Endothelial cell of umbilical vein (primary cell): ENCODE measurements at places on chromosomes 6 and 20. TPM values are rescaled to one million over a fixed set of nuclear protein-coding genes. Genes with fewer than 3 reads are reported as not detected.

- no peaks in the 10 kb centered on the region for H3K36me3 ChIP-seq
- no peak overlapping the region for H3K4me3 ChIP-seq
- no peaks in the 10 kb centered on the region for H3K4me1 ChIP-seq
- H3K27me3 ChIP-seq = no peaks in the 10 kb centered on the region
These were observed 42.2 kb downstream of the SLC13A3 start for GRCh38 chr20:46609043-46609442.

DNA sequence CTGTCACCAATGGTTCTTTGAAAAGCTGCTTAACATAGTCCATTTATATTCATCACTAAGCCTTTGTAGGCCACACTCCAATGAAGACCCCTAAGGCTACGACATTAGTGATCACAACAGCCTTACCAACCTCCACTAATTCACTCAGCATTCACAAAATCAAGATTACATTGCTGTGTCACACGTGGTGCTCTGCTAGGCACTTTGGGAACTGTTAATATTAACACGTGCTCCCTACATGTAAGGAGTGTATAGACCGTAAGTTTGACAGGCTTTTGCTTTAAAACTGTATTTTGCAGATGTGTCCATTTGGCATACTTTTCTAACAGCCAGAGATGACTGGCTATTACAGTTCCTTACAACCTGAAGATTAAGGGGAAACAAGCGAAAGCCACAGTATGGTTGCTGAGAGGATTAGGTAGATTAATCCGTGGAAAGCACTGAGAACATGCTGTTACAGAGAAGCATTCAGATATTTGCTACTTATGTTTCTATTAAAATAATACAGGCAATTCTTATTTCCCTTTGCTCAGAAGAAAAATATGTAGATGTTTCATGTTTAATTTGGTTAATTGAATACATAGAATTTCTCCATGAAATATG lies 69.7 kb downstream of the SAMD3 start:
- H3K4me1 ChIP-seq = no peaks in the 10 kb centered on the region
- H3K36me3 ChIP-seq = no peaks in the 10 kb centered on the region
- no peaks in the 10 kb centered on the region for H3K27me3 ChIP-seq
- H3K4me3 ChIP-seq = no peak overlapping the region
- H3K27ac ChIP-seq = no peak overlapping the region
- no peak for DNase-seq

DNA sequence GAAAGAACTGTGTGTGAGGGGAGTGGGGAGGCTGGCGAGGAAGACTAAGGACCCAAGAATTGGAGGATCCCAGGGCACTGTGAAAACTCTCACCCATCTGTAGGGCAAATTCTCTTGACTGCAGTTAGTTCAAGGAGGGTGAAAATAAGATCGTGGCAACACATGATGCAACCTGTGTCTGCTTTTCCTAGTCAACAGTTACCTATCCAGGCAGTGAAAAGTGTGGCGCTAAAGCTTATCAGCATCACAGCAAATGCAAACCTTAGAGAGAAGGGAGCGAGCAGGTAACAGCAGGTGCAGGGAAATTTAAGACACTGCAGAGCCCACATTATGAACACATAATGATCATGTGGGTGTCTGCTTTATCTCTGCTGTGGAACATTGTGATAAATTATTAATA lies 97.7 kb upstream of the SGK1 start:
- H3K4me1 ChIP-seq = peaks cover 16% of the 10 kb centered on the region
- no peak for DNase-seq
- no peaks in the 10 kb centered on the region for H3K27me3 ChIP-seq

DNA sequence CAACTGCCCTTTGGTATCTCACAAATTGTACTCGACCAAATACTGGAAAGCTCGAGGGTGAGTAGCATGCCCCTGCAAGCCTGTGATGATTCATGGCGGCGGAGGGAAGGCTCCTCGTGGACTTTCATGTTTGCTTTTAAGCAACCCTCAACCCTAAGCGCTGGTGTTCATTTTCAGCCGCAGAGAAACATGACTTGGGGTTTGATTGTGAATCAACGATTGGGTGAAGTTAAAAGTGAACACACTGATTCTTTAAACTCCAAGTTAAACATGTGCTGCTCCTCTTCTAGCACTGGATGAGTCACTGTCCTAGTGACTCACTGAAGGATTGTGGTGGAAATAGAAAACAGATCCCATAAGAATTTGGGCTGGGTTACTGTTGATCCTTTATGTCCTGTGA lies 8.3 kb downstream of the CD109 start:
- H3K4me3 ChIP-seq = no peak overlapping the region
- no peaks in the 10 kb centered on the region for H3K27me3 ChIP-seq
- H3K4me1 ChIP-seq = peaks cover 24% of the 10 kb centered on the region
- H3K27ac ChIP-seq = peak overlapping the region; percentile 15

DNA sequence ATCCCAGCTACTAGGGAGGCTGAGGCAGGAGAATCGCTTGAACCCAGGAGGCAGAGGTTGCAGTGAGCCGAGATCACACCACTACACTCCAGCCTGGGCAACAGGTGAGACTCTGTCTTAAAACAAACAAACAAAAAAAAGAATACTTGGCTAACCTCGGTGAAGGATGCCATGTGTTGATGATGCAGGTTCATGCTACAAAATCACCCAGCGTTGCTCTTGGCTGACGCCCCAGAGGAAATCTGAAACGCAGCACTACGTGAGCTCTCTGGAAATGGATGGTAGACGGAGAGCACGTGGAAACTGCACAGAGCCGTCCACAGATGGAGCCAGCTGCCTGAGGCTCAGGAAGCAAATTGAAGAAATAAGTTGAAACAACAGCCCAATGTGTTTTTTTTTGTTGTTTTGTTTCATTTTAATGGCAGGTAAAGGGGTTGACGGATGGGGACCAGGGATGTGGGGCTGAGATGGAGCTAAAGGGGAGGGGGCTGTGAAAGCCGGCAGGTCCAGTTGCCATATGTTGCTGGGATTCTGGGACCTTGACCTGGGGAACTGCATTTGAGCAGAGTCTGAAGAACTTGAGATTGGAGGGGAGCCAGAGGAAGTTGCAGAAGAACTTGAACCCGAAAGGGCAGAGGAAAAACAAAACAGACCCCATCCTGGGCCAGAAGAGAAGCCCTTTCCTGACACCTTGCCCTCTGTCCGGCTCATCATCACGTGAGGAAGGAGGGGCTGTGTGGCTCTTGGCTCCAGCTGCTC lies 12.8 kb upstream of the MANBAL start:
- peaks cover 9% of the 10 kb centered on the region for H3K4me1 ChIP-seq
- no peak overlapping the region for H3K4me3 ChIP-seq
- peak; percentile 75 for DNase-seq
- H3K27ac ChIP-seq = no peak overlapping the region
- peaks cover 2% of the 10 kb centered on the region for H3K27me3 ChIP-seq

DNA sequence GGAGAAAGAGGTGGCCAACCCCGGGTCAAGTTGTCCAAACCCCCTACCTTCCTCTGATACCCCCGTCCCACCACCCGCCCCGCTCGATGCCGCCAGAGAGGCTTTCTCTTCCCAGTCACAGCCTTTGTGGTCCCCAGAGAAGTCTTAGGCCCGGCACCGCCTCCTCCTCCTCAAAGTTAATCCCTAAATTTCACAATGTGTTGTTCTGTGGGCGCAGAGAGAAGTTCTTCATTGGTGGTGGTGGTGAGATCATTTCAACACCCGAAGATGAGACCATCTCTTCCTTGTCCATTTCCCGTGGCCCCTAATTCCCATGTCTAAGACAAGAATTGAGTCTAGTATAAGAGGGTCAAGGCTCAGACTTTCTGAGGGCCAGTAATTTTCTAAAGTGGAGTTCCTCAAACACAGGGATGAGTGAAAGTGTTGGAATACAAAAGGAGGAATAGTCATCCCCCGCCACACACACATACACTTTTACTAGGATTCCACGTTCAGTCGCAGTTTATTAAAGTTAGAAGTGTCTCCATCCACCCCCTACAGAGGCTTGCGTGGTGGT lies 10.4 kb downstream of the TRIM31 start:
- H3K27ac ChIP-seq = no peak overlapping the region
- H3K36me3 ChIP-seq = no peaks in the 10 kb centered on the region
- no peak for DNase-seq
- peaks cover 46% of the 10 kb centered on the region for H3K27me3 ChIP-seq

GRCh38 chr6:151749341-151749740 lies 58.1 kb upstream of the ESR1 start:
- H3K36me3 ChIP-seq = no peaks in the 10 kb centered on the region
- H3K4me3 ChIP-seq = no peak overlapping the region
- peaks cover 6% of the 10 kb centered on the region for H3K27me3 ChIP-seq
- H3K4me1 ChIP-seq = no peaks in the 10 kb centered on the region
- DNase-seq = no peak

- no peaks in the 10 kb centered on the region for H3K27me3 ChIP-seq
- no peak overlapping the region for H3K4me3 ChIP-seq
- H3K36me3 ChIP-seq = no peaks in the 10 kb centered on the region
- peak; percentile 91 for DNase-seq
These were observed 98.1 kb downstream of the HIVEP2 start for GRCh38 chr6:142846883-142847287.

DNA sequence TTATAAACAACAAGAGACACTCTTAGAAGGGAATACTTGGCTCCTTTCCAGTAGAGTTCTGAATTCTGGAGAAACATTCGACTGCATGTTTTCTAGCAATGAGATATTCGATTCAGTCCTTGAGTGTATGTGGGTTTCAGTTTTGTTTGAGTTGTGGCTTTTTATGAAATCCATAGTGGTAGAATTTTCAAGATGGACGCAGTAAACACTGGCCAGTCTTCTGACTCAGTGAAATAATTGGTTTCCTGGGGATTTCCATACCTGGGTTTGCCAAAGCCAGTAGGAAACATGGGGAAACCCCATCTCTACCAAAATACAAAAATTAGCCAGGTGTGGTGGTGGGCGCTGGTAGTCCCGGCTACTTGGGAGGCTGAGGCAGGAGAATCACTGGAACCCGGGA lies 273.5 kb upstream of the PLCB4 start:
- no peak overlapping the region for H3K4me3 ChIP-seq
- no peaks in the 10 kb centered on the region for H3K4me1 ChIP-seq
- no peak for DNase-seq
- no peaks in the 10 kb centered on the region for H3K27me3 ChIP-seq

DNA sequence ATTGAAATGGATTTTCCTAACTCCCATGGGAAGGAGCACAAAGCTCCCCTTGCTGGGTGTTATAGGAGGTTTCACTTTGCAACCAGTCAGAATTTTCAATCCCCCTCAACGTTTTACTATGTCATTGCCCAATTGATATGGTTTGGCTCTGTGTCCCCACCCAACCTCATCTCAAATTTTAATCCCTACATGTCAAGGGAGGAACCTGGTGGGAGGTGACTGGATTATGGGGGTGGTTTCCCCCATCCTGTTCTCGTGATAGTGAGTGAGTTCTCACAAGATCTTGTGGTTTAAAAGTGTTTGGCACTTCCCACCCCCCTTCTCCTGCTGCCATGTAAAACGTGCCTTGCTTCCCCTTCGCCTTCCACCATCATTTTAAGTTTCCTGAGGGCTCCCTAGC lies 62.9 kb downstream of the ZMYND8 start:
- no peak for DNase-seq
- H3K4me3 ChIP-seq = no peak overlapping the region

GRCh38 chr6:164455835-164456234 lies 853.6 kb downstream of the C6orf118 start:
- DNase-seq = no peak
- no peak overlapping the region for H3K4me3 ChIP-seq
- H3K27me3 ChIP-seq = no peaks in the 10 kb centered on the region
- no peaks in the 10 kb centered on the region for H3K4me1 ChIP-seq
- no peak overlapping the region for H3K27ac ChIP-seq
- H3K36me3 ChIP-seq = no peaks in the 10 kb centered on the region

DNA sequence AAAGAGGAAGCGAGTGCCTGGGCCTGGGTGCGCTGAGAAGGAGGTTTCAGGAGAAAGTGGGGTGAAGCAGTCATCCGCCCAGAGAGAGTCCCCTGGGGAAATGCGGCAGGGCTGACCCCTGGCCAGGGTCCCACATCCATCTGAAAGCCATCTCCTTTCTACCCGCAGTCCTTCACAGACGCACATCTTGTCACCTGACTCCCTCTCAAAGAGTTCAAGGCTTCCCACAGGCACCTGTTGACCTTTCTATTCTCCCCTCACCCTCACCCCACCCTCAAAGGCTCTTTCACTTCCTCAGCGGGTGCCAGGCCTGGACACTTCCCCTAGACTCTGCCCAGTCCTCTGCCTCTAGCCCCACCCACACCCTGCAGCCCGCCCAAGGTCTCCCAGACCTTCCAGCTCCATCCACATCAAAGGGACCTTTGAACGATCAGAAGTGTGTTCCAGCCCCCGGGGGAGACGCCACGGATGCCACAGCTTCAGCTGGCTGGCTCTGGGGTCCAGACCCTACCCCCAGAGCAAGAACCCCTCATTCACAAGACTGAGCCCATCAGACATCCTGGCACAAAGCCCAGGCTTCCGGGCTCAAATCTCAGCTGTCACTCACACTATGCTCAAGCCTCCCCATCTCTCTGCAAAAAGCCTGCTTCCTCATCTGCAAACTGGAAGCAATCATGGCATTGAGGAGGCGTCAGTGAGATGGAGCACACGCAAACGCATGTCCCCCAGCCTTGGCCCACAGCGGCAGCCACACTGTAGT lies 2.1 kb downstream of the CTSZ start:
- no peak overlapping the region for H3K27ac ChIP-seq
- H3K4me1 ChIP-seq = peaks cover 22% of the 10 kb centered on the region
- peaks cover 27% of the 10 kb centered on the region for H3K36me3 ChIP-seq
- no peaks in the 10 kb centered on the region for H3K27me3 ChIP-seq
- DNase-seq = peak; percentile 63

GRCh38 chr20:40982415-40983145 lies 46.0 kb upstream of the TOP1 start:
- no peaks in the 10 kb centered on the region for H3K36me3 ChIP-seq
- H3K4me1 ChIP-seq = no peaks in the 10 kb centered on the region
- H3K27me3 ChIP-seq = no peaks in the 10 kb centered on the region
- H3K4me3 ChIP-seq = no peak overlapping the region
- no peak overlapping the region for H3K27ac ChIP-seq

DNA sequence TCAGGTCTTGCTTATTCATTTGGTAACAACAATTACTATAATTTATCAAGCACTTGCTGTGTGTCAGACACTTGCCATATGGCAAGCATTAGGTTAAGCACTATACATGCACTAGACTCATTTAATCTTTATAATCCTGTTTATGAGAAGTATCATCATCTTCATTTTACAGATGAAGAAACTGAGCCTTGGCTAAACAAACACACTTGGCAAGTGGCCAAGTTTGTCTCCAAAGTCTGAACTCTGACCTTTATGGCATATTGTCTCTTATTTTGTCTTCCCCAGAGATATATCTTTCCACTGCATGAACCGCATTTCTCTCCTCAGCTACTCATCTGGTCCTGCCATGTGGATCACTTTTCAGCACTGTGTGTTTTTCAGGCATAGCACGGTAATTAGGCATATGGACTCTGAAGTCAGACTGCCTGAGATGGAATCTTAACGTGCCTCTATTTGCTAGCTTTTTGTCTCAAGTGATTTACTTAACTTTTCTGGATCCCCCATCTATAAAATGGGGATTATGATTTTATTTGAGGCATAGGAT lies 4.7 kb downstream of the ADGRF5 start:
- H3K4me1 ChIP-seq = peaks cover 52% of the 10 kb centered on the region
- DNase-seq = no peak
- no peak overlapping the region for H3K27ac ChIP-seq
- H3K4me3 ChIP-seq = no peak overlapping the region

- H3K27me3 ChIP-seq = no peaks in the 10 kb centered on the region
- no peaks in the 10 kb centered on the region for H3K36me3 ChIP-seq
- no peak overlapping the region for H3K4me3 ChIP-seq
- H3K27ac ChIP-seq = no peak overlapping the region
- H3K4me1 ChIP-seq = no peaks in the 10 kb centered on the region
- no peak for DNase-seq
These were observed 13.0 kb downstream of the CD83 start for GRCh38 chr6:14130435-14131075.

The TMEM151B gene
- total RNA-seq = 0.07 TPM in 1 of 2 replicates, not detected in the other

The PDYN gene
- not detected in 2 replicates for total RNA-seq

The WFDC5 gene
- not detected in 2 replicates for total RNA-seq

The FAM162B gene
- not detected in 2 replicates for total RNA-seq

The INSM1 gene
- total RNA-seq = not detected in 2 replicates

The COL19A1 gene
- not detected in 2 replicates for total RNA-seq
